ENCODE measurements at places on chromosomes 2 and 18. TPM values are rescaled to one million over a fixed set of nuclear protein-coding genes. Genes with fewer than 3 reads are reported as not detected.
A peak's percentile ranks its signal among the peaks of the same experiment; 100 is the strongest.

GRCh38 chr2:224970311-224970710 lies 72.0 kb downstream of the DOCK10 start:
- H3K36me3 ChIP-seq: no peaks in the 10 kb centered on the region
- H3K27ac ChIP-seq: no peak overlapping the region
- no peaks in the 10 kb centered on the region for H3K27me3 ChIP-seq
- no peak overlapping the region for H3K4me3 ChIP-seq
- peaks cover 25% of the 10 kb centered on the region for H3K4me1 ChIP-seq

GRCh38 chr2:189336276-189336975 lies 104.8 kb upstream of the WDR75 start:
- no peak overlapping the region for H3K27ac ChIP-seq
- H3K4me3 ChIP-seq: no peak overlapping the region
- no peak for DNase-seq
- no peaks in the 10 kb centered on the region for H3K27me3 ChIP-seq
- no peaks in the 10 kb centered on the region for H3K36me3 ChIP-seq
- H3K4me1 ChIP-seq: no peaks in the 10 kb centered on the region

DNA sequence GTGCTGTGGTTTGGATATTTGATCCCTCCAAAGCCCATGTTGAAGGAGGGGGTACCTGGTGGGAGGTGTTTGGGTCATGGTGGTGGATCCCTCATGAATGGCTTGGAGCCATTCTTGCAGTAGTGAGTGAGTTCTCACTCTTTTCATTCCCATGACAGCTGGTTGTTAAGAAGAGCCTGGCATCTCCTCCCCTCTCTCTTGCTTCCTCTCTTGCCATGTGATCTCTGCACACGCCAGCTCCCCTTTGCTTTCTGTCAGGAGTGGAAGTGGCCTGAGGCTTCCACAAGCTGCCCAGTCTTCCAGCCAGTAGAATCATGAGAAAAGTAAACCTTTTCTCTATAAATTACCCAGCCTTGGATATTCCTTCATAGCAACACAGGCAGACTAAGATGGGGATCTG lies 8.6 kb downstream of the ADD2 start:
- H3K4me1 ChIP-seq: no peaks in the 10 kb centered on the region
- H3K36me3 ChIP-seq: no peaks in the 10 kb centered on the region
- no peaks in the 10 kb centered on the region for H3K27me3 ChIP-seq
- H3K4me3 ChIP-seq: no peak overlapping the region

GRCh38 chr2:202015471-202015870 lies 18.2 kb upstream of the FZD7 start:
- H3K4me1 ChIP-seq: no peaks in the 10 kb centered on the region
- no peak for DNase-seq
- no peak overlapping the region for H3K4me3 ChIP-seq

Gene NYAP2
- not detected for total RNA-seq

GRCh38 chr18:80154293-80154692 lies 45.2 kb downstream of the ADNP2 start:
- no peak for DNase-seq
- no peak overlapping the region for H3K4me3 ChIP-seq
- no peaks in the 10 kb centered on the region for H3K27me3 ChIP-seq

Gene USP34
- 148 TPM for total RNA-seq

Gene FBXO15
- not detected for total RNA-seq

DNA sequence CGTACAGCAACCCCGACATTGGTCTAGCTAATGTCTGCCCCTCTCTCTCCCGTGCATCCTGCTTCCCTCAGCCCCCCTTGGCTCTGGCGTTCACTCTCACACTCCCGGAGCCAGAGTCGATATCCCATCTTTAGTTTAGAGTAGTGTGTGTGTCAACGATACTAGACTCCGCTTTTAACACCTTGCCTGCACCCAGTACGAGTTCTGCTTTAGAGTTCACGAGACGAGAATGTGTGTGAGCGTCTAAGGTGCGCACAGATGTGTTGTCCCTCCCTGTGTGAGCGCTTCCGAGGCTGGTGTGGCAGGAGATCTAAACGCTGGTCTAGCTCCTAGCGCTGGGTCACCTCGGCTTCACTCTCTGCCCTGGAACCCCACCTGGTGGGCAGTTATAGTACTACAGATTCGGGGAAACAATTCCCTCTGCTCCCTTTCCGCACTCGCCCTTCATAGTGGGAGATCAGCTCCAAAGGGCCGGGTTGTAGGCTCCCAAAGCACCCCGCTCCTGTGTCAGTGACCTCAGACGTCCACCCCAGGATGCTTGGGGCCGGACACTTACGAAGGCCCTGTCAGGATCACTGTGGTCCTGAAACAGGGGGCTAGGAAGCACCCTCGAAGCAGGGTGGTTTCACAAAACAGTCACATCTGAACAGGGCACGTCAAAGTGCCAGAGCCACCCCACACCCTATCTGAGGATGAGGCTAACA lies 2.6 kb upstream of the CYP26B1 start:
- no peak overlapping the region for H3K27ac ChIP-seq
- H3K4me3 ChIP-seq: peak overlapping the region; percentile 22
- peaks cover 41% of the 10 kb centered on the region for H3K27me3 ChIP-seq
- H3K4me1 ChIP-seq: peaks cover 48% of the 10 kb centered on the region
- H3K36me3 ChIP-seq: no peaks in the 10 kb centered on the region

Gene RESP18
- not detected for total RNA-seq

GRCh38 chr2:67400560-67401485 lies 3.7 kb downstream of the ETAA1 start:
- no peaks in the 10 kb centered on the region for H3K4me1 ChIP-seq
- no peaks in the 10 kb centered on the region for H3K27me3 ChIP-seq
- H3K27ac ChIP-seq: no peak overlapping the region
- H3K4me3 ChIP-seq: no peak overlapping the region
- H3K36me3 ChIP-seq: no peaks in the 10 kb centered on the region
- no peak for DNase-seq

Gene NT5C1B
- total RNA-seq: not detected

Gene PLA2R1
- total RNA-seq: 49.2 TPM

GRCh38 chr18:58937071-58937886 lies 72.6 kb downstream of the ZNF532 start:
- H3K36me3 ChIP-seq: no peaks in the 10 kb centered on the region
- no peaks in the 10 kb centered on the region for H3K4me1 ChIP-seq
- no peak overlapping the region for H3K27ac ChIP-seq
- H3K4me3 ChIP-seq: no peak overlapping the region
- no peaks in the 10 kb centered on the region for H3K27me3 ChIP-seq

DNA sequence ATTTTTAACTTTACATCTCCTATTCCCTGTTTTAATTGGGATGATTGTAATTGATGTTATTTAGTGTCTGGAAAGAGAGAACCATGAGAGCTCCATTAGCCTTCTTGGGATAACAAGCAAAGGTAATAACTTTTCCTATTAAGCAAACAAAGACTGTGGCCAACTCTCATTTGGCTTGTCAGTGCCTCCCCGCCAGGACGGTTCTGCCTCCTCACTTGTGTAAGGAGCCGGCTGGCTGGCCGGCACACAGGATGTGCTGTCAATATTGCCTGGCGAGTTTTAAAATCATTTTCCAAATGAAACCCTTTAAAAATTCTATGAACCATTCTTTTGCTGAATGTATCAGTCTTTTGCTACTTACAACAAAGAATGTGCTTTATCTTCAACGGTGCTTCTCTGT lies 898.3 kb downstream of the CPS1 start:
- no peak overlapping the region for H3K4me3 ChIP-seq
- H3K36me3 ChIP-seq: no peaks in the 10 kb centered on the region
- H3K27me3 ChIP-seq: no peaks in the 10 kb centered on the region
- no peaks in the 10 kb centered on the region for H3K4me1 ChIP-seq
- DNase-seq: no peak
- H3K27ac ChIP-seq: no peak overlapping the region

GRCh38 chr18:57664568-57665165 lies 43.0 kb upstream of the NARS1 start:
- no peaks in the 10 kb centered on the region for H3K27me3 ChIP-seq
- no peak overlapping the region for H3K4me3 ChIP-seq
- H3K4me1 ChIP-seq: no peaks in the 10 kb centered on the region
- no peak overlapping the region for H3K27ac ChIP-seq
- no peaks in the 10 kb centered on the region for H3K36me3 ChIP-seq

DNA sequence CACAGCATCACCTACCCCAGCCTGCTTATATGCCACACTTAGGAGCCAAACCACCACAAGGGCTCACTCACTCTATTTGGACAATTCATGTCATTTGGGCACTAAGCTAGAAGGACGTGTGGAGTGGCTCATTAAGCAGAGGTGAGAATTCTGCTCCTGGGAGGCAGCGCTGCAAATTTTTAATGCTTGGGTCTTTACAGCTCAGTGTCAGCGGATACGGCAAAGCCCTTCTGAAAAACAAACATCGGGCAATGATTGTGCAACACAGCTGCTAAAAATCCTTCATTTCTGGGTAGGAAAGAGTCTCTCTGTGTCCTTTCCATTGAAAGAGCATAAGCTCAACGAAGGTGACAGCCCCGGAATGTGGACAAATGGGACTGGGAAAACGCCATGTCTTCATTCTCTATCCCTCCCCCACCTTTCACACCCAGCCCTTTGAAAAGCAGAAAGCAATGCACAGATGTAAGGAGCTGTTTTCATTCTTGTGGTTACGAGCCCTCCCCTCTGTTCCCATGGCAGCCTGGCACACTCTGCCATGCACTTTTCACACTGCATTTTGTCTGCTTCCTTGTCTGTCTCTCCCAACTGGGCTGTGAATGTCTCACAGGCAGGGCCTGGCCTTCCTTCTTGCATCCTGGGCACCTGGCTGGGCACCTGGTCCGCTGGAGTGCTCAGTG lies 16.0 kb downstream of the TMEM177 start:
- no peaks in the 10 kb centered on the region for H3K27me3 ChIP-seq
- no peak for DNase-seq
- H3K27ac ChIP-seq: no peak overlapping the region
- no peak overlapping the region for H3K4me3 ChIP-seq
- H3K36me3 ChIP-seq: no peaks in the 10 kb centered on the region

- DNase-seq: no peak
- H3K27me3 ChIP-seq: no peaks in the 10 kb centered on the region
- H3K4me1 ChIP-seq: no peaks in the 10 kb centered on the region
- H3K36me3 ChIP-seq: peaks cover 3% of the 10 kb centered on the region
- H3K27ac ChIP-seq: no peak overlapping the region
- no peak overlapping the region for H3K4me3 ChIP-seq
Observed at GRCh38 chr18:35371412-35372195, 5.5 kb downstream of the ZNF396 start.

Gene TUBA4B
- not detected for total RNA-seq

DNA sequence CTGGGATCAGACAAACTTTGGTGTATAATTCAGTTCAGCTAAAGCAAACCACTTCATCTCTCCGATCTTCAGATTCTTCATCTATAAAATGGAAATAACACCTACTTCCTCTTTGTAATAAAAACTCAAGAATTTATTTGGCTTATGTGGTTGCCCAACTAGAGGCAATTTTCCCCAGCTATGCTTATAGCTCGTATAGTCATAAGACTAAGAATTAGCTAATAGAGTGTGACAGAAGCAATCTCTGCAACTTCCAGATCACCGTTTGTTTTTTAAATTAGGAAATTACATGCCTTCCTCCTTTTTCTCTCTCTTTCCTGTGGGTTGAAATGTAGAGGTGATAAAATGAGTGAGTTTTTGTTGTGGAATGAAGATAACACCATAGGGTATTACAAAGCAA lies 35.3 kb upstream of the KCNF1 start:
- no peaks in the 10 kb centered on the region for H3K36me3 ChIP-seq
- DNase-seq: no peak
- no peaks in the 10 kb centered on the region for H3K4me1 ChIP-seq
- H3K27me3 ChIP-seq: no peaks in the 10 kb centered on the region

Gene SPC25
- not detected for total RNA-seq

- peak overlapping the region; percentile 71 for H3K27ac ChIP-seq
- peaks cover 6% of the 10 kb centered on the region for H3K4me1 ChIP-seq
- no peaks in the 10 kb centered on the region for H3K36me3 ChIP-seq
- no peak overlapping the region for H3K4me3 ChIP-seq
- H3K27me3 ChIP-seq: no peaks in the 10 kb centered on the region
- DNase-seq: no peak
Observed at GRCh38 chr2:190679391-190679790, 30.5 kb downstream of the NAB1 start.

DNA sequence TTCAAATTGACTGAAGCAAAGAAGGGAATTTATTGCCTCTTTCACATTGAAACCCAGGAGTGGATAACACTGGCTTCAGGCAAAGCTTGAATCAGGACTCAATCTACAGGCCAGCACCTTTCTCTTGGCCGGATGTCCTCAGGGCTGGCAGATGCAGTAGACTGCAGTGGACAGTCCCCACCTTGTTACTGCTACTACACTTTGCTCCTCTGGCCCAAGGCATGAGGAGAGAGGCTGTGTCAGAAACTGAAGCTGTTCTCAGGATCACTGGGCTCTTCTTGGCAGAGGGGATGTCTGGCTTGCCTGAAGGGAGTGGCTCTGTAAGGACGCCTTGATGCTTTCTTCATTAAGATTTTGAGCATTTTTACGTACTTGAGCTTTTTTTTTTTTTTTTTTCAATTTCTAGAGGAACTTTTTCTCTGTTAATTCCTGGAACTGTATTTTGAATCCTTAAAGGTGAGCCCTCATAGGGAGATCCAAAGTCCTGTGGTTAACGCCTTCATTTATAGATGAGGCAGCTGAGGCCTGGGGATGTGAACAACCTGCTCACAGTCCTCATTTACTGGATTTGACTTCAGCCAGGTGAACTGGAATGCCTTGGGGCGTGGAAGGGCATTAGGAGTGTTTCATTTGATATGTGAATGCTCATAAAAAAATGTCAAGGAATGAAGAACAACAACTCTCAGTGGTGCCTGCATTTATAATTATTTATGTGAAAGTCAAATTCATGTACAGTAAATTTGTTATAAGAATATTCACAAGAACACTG lies 36.6 kb downstream of the CASP10 start:
- H3K4me3 ChIP-seq: no peak overlapping the region
- no peaks in the 10 kb centered on the region for H3K27me3 ChIP-seq
- DNase-seq: no peak
- H3K27ac ChIP-seq: peak overlapping the region; percentile 52

Gene MC2R
- not detected for total RNA-seq

DNA sequence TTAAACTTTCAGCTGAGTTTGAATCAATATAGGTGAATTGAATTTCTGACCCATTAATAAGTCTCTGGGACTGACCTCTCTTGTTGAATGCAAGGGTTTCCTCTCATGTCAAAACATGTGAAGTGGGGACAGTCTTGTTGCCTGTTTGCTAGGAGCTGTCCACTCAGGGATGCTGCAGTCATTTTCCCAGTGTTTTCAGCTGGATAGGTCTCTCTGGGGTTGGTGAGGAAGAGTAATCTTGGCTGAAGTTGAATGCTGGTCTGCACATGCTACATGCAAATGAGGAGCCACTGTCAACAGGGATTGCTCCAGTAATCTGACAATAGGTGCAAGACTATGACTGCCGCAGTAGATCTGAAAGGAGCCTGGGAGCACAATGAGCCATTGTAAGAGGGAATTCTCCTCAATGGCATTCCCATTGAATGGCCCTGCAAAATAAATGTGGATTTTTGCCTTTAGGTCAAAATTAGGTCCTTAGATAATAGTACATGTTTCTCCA lies 34.1 kb upstream of the IL1RL1 start:
- DNase-seq: no peak
- no peaks in the 10 kb centered on the region for H3K27me3 ChIP-seq
- no peaks in the 10 kb centered on the region for H3K4me1 ChIP-seq
- H3K36me3 ChIP-seq: no peaks in the 10 kb centered on the region
- no peak overlapping the region for H3K27ac ChIP-seq

- H3K27me3 ChIP-seq: no peaks in the 10 kb centered on the region
- no peaks in the 10 kb centered on the region for H3K36me3 ChIP-seq
- H3K27ac ChIP-seq: no peak overlapping the region
- H3K4me3 ChIP-seq: no peak overlapping the region
- no peak for DNase-seq
Observed at GRCh38 chr2:76687923-76688322, 834.3 kb downstream of the LRRTM4 start.

Gene RPE
- total RNA-seq: 20.8 TPM

Gene CIDEA
- not detected for total RNA-seq
